ENCODE measurements at places on chromosomes 5 and 9.
A peak's percentile ranks its signal among the peaks of the same experiment; 100 is the strongest.

- no peak for DNase-seq
Measured at GRCh38 chr9:129405089-129405826, 215.6 kb downstream of the C9orf50 start.

GRCh38 chr5:111132731-111133435 lies 40.7 kb downstream of the WDR36 start:
- no peak for DNase-seq

DNA sequence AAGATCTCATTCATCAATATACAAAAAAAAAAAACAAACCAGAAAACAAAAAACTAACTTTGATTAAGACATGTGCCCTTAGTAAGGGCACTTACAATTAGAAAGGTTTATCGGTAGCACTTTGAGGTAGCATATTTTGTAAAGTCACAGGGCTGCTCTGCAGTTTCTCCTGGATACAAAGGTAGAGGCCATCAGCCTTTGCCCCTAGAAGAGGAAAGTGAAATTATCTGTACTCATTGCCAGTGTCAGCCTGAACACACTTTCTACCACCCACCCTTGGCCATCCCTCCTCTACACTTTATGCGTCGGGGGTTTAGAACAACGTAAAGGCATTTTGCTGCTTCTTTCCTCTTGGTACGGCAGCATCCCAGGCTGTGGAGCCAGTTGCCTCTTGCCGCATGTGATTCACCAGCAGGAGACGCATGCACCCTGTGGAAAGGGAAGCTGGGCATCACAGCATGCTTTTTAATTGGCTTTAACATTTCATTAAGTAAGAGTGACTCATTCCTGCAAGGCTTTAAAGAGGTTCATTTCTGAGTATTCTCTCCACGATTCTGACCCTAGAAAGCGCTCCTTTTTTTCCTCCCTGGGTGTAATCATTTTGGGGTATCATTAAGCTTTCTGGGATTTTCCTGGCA lies 84.6 kb downstream of the CEMIP2 start:
- DNase-seq, result no peak

- DNase-seq, result no peak
Measured at GRCh38 chr5:16480821-16481538, 15.4 kb upstream of the ZNF622 start.

GRCh38 chr9:6567140-6567591 lies 78.4 kb downstream of the GLDC start:
- no peak for DNase-seq

DNA sequence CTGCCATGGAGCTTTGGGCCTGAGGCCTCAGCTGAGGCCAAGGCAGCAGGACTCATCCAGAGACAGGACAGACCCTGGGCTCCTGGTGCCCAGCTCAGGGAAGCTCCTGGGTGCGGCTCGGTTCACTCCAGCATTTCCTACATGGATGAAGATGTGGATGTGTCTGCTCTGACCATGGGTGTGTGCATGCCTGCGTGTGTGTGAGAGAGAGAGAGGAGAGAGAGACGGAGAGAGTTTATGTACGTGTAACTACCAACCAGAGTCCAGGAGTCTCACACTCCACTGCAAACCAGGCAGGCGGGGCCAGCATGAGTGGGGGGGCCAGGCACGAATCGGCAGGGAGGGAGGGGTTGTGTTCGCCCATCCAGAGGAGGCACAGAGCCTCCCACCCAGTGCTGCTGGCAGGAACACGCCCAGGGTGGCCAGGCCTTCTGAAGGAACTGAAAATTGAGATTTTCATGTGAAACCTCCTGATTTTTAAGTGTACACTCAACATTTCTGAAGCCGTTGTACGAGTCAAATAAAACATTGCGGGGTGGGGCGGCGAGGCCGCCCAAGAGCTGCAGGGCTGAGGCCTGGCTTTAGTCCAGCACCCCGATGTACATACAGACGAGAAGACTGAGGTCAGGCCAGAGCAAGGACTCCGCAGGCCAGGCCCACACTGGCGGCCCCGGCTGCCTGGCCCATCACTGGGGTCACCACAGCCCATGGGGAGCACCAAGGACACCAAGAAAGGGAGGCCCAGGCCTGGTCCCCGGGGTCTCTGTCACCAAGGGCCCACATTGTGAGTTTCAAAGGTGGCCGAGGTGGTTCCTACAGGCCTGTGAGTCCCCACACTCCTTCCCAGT lies 88.7 kb downstream of the ADAMTS2 start:
- DNase-seq, result peak; percentile 74

- DNase-seq, result no peak
Measured at GRCh38 chr9:124594225-124594624, 87.0 kb upstream of the NR5A1 start.

GRCh38 chr9:22829236-22829635 lies 382.6 kb downstream of the DMRTA1 start:
- no peak for DNase-seq

DNA sequence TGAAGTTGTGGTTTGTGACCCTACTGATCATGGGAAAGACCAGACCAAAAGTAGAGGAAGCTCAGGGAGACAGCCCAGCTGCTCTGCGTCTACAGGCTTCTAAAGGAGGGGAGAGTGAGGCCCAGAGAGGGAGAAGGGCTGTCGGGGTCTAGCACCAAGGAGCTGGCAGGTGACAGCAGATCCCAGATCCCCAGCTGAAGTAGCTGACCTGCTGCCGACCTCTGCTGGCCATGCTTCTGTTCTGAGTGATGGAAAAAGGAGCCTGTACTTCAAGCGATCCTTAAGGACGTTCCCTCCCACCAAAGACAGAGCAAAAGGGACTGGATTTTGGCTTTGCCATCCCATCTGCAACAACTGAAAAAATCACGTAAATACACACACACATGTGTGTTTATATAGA lies 22.7 kb upstream of the QSOX2 start:
- DNase-seq, result peak; percentile 77

DNA sequence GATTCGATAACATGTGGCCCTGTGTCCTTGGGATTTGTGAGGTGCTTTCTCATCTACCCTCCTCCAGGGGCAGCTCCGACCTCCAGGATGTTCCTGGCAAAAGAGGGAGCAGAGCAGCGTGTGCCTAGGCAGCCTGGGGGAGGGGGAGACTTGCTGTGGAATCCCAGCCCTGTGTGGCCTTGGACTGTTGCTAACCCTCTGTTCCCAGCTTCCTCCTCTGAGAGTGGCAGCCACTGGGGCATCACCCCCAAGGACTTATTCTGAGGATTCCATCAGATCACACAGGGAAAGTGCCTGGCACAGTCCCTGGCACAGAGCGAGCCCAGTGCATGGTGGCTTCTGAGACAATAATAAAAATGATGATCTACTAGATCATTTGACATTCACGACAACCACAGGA lies 265.1 kb upstream of the MVB12B start:
- peak; percentile 8 for DNase-seq

GRCh38 chr9:98152526-98152925 lies 33.5 kb upstream of the TRIM14 start:
- no peak for DNase-seq

DNA sequence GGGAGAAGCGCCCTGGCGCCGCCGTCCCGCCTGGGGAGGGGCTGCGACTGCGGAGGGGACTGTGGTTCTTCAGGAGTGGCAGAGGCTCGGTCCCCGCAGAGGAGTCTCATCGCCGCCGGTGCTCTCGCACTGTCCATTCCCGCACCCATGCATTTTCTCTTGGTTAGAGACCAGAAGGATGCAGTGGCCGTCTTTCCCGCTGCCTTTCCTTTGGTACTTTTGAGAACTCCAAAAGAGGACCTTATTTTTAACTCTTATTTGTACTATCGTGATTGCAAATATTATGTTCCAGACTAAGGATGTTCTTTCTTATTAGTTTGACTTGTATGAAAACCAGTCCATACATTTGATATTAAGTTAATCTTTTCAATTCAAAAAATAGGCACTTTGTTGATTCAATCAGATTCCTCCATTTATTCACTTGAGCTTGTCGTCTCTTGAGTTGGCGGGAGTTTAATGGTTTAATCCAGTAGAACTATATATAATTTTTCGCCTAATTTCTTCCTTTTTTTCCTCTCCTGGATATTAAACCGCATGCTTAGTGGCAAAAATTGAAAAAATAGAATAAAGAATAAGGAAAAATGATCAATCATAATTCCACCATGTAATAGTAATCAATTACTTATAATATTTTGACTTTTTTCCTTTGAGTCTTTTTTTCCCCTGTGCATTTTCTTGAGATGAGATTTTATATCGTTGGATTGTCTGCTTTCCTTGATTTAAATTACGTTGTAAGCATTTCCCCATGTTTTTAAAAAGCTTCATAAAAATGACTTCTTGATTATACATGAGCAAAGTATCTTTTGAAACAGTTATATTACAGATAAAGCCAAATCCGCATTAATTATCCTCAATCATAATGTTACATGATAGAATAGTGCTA lies 861 bp downstream of the ZFYVE16 start:
- DNase-seq, result peak; percentile 86

DNA sequence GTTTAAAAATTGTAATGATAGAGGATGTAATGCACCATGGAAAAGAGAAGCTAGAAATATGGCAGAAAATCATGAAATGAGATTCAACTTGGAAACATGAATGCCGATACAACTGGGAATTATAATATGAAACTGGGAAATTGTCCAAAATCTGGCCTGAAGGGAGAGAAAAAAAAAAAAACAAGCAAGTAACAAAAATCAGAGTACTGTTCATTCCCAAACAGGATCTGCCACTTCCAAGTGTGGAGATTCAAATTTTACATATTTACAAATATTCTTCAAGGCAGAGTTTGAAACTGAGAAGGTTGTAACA lies 56.6 kb upstream of the MOCS2 start:
- DNase-seq, result no peak

DNA sequence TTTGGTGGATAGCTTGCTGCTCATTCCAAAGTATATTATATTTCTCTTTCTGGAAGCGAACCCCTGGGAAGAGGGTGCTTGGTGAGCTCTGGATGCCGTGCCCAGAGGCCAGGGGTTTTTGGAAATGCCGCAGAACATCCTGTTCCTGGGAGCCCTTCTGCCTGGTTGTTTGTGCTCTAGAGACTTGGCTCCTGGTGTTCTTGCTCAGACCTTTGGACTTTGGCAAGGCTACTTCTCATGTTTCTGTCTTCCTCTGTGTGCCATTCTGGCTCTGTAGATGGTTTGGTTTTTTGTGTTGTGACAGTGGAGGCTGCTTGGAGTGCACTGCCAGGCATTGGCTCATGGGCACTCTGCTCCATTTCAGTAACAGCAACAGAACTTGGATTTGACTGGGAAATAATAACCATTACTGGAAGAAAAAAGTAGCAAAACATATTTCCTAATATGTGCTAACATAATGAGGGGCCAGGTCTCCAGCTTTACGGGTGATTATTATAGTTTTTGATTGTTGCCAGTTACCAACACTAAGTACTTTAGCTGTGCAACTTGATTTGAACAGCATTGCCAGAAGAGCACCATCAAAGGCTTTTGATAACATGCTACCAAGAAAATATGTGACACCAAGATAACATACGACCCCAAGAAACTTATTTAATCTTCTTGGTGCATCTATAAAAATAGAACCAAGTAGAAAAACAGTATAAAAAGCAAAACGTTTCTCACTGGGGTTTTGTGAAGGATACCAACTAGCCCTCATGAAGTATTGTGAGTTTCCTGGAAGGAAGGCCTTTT lies 94.2 kb downstream of the PCSK1 start:
- DNase-seq, result no peak

DNA sequence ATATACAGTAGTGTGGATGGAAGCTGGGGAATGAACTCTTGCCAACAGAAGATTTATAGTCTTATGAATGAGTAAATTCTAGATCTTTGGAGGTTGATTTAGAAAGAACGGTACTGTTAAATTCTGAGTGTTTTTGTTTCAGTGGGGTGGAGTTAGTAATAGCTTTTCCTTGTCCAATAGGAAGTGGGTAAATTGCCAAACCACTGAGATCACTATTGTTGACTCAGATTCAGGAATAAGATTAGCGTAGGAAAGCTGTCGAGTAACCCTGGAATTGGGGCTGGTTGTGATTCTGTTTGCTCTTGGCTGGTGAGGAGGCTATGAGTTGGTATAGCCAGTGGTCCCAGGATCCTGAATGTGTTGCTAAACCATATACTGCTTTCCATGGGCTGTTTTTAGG lies 155.6 kb downstream of the ARHGAP26 start:
- DNase-seq, result no peak

DNA sequence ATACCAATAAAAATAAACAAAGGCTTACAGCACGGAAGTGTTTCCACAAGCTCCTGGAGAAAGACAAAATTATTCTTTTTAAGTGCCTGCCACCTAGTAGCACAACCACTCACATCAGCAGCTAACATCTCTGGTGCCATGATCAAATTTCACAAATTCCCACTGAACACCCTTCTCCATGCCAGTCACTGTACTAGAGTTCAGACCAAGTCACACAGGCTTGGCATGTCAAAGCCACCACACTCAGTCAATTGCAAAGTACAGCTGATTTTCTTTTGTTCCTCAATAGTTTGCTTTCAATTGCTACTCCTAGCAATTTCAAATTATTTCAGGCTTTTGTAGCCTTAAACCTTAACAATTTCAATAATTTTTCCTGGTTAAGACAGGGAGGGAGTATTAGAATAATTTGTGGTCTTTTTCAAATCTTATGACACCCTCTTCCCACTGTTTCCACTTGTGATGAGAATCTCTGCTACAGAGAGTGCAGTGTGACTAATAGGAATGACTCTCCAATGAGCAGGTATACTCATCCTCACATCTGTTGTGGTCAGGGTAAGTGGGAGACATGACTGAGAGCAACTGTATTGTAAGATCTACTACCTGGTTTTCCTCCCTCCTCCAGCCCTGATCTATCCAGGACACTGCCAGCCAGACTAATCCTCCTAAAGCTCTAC lies 46.2 kb downstream of the RNF145 start:
- no peak for DNase-seq

- peak; percentile 45 for DNase-seq
Measured at GRCh38 chr9:97501177-97501971, at the start of gene TMOD1. TSS of gene TMOD1 (plus strand) at chr9:97501666. CDS start at chr9:97524189, 22,523 bp downstream.

DNA sequence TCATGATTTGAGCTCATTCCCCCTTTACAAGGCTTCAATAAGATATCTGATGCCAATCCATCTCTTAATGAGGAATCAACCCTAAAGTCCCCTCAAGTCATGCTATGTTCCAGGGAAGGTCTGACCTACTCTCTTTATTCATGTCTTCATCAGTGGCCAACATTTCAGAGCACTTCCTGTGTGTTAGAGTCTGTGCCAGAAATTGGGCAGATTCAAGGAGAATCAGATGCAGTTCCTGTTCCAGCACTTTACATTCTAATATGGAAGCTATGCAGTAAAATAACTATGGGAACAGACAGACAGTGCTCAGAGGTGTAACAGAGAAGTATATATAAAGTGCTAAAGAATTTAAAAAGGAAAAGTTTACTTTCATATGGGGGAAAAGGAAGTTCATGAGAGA lies 193.4 kb upstream of the NR4A3 start:
- no peak for DNase-seq

DNA sequence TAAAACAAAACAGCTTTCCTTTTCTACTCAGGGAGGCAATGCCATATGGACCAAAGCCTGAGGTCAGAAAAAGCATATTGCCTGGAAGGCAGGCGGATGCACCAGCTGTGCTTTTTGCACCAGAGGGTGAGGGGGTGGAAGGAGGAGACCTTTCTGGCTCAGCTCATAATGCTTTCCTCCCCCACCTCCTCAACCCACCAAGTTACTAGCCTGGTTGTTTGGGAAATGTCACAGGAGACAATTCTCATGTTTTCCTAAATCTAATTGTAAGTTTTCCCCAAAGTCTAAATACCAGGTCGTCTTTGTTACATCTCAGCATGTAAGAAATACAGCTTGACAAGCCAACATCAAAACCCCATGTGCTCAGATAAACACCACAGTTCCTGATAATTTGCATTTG lies 72.6 kb upstream of the DMRTA1 start:
- DNase-seq, result no peak

Measured in right hindlimb (tissue), 1 donor.